Esophagus squamous epithelium (tissue), 5 donors: ENCODE measurements at places on chromosomes 7 and 10.

GRCh38 chr10:111830359-111830758 lies 353.2 kb downstream of the GPAM start:
- DNase-seq = no peak

DNA sequence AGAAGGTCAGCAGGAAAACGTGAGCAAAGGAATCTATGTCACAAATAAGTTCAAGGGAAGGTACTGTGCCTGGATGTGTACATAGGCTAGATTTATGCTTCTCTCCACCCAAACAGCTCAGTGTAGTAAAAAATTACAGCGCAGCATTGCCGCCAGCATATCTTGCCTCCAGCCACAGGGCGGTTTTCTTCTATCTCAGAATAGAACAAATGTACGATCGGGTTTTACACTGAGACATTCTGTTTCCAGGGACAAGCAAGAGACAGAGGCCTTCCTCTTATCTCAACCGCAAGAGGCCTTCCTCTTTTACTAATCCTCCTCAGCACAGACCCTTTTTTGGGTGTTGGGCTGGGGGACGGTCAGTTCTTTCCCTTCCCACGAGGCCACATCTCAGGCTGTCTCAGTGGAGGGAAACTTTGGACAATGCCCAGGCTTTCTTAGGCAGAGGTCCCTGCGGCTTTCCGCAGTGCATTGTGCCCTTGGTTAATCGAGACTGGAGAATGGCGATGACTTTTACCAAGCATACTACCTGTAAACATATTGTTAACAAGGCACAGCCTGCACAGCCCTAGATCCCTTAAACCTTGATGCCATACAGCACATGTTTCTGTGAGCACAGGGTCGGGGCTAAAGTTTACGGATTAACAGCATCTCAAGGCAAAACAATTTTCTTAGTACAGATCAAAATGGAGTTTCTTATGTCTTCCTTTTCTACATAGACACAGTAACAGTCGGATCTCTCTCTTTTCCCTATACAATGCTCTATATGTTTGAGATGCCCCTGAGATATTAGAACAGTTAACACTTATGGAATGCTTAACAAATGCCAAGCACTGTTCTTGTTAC lies 11.6 kb upstream of the ABHD11 start:
- no peak for DNase-seq

DNA sequence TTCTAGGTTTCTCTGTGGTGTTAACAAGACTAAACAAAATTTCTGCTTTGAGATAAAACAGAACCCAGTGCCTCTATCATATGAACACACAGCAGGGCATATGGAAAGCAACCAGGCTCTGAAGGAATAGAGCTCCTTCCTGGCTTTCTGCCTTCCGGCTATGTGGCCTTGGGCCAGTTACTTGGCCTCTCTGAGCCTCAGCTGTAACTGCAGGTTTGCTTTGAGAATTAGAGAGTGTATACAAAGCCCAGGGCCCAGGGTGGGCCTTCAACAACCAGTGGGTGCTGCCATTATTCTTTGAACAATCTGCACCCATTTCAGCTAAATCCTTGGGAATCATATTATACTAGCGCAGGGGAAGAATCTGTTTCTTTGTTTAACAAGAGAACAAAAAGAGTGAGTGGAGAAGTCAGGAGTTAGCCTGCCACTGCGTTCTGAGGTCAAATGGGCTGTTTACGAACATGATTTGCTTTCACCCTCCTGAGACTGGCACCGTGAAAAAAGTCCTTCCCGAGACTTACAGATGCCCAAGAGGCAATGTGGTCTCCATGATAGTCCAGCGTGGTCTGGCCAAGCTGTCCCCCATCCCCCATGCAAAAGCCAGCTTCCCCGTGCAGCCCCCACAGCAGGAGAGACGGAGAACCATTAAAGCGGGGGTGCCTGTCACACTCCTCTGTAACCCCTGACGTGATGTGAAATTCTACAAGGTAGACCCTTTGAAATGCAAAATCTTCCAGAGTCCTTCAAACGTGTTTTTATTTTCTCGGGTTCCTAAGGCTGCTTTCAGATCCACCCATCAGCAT lies 4.9 kb downstream of the FAM53B start:
- DNase-seq = no peak

DNA sequence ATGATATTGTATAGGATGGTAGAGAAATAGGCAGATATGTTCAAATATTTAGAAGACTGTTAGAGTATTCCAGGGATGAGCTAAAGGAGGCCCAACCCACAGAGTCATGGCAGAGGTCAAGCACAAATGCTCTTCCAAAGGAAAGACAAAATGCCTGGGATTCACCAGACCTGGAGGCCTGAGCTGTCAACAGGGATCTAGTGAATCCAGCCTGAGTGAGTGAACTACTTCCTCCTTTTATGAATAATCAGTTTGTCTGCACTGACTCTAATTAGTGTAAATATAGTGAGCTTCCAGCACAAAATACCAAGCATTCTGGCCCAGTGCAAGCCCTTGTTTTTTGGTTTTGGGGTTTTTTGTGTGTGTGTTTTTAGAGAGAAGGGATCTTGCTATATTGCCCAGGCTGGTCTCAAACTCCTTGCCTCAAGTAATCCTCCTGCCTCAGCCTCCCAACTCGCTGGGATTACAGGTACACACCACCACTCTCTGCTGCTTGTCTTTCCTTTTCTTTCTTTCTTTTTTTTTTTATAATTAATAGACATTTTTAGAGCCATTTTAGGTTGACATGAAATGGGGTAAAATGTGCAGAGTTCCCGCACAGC lies 244.4 kb downstream of the SKIDA1 start:
- no peak for DNase-seq

- no peak for DNase-seq
Measured at GRCh38 chr7:120628251-120628650, 229.7 kb downstream of the TSPAN12 start.

- DNase-seq = no peak
Measured at GRCh38 chr7:80632139-80632538, 6.3 kb upstream of the CD36 start.

DNA sequence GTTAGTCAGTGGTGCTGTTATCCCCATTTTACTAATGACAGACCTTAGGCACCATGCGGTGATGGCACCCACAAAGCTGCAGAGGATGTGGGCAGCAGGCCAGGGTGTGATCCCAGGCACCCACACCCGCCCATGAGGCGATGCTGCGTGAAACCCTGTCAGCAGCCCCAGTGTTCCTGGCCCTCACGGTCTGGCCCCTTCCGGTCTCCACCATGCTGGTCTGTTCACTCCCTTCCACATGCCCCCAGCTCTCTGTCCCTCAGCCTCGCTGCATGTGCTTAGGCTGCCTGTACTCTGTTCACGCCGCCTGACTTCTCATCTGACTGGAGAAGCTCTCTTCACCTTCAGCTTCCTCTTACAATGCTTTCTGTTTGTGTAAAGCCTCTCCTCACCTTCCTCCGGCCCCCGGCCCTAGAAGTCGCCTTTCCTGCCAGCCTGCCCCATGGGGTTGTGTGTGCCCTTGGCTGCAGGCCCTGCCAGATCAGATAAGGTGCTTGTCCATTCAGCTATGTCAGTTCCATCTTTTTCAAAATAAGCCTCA lies 17.6 kb upstream of the ORAI2 start:
- DNase-seq = no peak

DNA sequence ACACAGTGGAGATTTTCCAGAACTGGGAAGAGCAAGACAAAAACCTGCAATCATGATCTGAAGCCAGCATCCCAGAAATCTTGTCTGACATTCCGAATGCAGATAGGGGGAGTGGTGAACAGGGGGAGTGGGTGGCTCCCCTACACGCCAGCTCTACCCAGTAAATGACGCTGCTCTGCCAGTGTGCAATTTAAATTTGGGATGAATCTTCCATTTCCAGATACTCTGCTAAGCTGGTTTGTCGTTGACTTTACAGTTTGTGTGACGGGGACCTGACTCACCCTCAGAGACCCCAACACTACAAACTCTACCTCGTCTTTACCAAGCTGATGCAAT lies 68.7 kb upstream of the CAMK2B start:
- DNase-seq = no peak

GRCh38 chr10:97713826-97714400 lies 383 bp downstream of the MARVELD1 start:
- peak; percentile 8 for DNase-seq

GRCh38 chr7:112067200-112067599 lies 139.0 kb downstream of the DOCK4 start:
- no peak for DNase-seq

DNA sequence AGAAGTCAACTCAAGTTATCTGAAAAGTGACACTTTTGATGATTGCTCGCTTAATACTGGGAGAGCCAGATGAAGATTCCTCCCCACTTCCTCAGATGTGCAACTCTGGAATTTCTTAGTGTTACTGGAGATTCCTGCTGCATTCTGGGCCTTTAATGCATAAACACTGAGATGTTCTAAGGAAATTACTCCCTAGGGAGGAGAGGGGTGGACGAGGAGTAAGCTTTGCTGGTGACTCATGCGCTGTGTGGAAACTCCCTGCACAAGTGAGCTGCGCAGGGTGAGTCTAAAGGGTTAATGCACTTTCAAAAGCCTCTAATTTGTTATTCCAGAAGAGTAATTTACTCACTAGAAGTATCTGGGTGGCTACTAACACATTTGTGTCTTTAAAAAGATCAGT lies 46.3 kb downstream of the EGFR start:
- no peak for DNase-seq

DNA sequence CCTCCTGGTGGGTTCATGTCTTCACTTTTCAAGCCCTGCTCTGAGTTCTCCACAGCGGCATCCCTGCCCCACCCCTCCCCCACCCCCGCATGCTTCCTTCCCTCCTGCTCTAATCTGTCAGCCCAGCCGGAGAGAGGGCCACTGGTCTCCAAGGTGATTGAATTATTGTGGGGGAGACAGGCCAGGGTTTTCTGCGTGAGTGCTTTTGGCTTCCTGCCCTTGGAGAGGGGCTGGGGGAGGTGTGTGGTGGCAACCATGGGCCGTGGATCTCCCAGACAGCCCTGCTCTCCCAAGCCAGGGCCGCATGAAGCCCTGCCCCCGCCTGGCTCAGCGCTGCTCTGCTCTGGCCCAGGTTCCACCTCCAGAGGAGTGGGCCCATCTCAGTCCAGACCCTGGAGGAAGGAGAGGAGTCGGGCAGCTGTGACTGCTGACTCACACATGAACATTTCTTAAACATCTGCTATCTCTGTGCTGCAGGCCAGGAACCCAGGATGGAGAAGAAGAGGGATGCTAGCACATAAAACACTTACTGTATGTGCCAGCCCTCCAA lies 109.9 kb downstream of the ZMIZ1 start:
- no peak for DNase-seq

GRCh38 chr7:107103369-107103768 lies 58.9 kb downstream of the PRKAR2B start:
- DNase-seq = no peak

DNA sequence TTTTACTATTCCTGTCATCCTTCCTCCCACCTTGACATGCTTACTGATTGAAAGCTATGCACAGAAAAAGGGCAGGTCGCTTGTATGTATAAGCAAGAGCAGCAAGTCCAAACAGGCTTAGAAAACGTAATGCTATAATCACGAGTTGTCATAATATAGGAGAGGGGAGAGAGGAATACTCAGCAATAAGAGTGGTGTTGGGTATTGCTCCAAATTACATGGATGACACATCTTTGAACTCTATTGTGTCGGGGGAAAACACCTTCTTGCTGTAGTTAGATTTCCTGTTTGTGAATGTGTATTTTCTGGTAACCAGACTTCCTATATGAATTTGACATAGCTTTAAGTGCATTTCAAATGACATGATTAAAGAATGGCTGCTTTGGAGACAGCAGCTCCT lies 7.5 kb downstream of the MET start:
- no peak for DNase-seq

DNA sequence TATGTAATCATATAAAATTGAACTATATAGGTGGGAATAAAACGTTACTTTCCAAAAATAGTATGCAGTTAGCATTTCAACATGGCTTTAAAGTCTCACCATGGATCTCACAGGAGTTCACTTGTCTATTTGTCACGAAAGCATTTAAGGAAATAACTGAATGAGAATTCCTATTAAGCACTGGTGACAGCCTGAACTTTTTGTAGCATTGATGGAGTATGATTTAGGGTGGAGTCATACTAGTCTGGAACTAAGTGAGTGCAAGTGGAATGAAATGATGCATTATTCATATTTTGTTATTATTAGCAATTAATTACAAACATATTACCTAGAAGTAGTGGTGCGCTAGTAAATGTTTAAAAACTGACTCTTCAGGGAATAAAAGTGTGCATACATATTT lies 26.0 kb upstream of the HIBADH start:
- no peak for DNase-seq

- no peak for DNase-seq
Measured at GRCh38 chr7:106618480-106618879, 42.5 kb downstream of the CCDC71L start.

- DNase-seq = no peak
Measured at GRCh38 chr10:73494877-73495225, 973 bp downstream of the PPP3CB start.

DNA sequence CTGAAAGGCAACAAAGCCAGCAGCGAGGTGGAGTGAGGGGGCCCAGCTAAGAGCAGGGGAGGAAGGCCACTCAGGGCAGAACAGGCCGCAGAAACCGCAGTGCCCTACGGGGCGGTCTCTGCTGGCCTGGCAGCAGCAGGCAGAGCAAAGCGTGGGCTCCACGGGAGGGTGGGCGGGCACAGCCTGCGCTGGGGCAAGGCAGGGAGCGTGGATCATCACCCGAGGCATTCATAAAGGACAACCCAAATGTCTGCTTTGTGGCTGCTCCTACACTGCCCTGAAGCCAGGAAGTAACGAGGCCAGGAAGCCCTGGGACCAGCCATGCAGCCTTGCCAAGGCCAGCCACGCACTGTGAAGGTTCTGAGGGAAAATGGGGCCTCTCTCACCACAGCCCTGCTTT lies 127.5 kb downstream of the MAD1L1 start:
- DNase-seq = no peak

DNA sequence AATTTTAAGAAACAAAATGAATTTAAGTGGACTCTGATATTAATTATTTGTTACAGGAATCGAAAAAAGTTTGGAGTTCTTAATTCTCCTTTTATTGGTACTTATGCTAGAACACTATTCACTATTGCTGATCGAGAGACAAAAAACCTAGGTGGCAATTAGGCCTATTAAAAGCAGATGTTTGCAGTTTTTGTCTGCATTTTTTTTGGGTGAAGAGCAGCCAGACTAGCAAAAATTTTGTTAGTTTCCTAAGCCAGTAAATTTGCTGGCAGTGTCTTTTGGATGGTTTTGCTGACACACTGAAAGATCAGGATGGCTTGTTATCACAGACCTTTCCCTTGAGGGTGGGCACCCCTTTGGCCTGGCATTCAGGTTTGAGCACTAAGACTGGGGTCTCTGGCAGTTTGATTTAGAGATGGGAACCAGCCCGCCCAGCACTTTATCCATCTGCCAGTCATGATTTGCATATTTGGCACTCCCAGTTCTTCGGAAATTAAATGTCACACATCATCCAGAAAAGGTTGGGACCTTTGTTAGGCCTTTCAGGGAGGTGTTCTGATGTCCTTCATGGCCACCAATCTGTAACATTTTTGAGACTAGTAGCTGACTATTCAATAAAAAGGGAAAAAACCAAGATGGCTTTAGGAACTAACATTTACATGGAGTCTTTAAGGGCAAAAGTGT lies 57.3 kb downstream of the INPP5F start:
- DNase-seq = no peak
